ENCODE measurements at places on chromosomes 1 and 21.

DNA sequence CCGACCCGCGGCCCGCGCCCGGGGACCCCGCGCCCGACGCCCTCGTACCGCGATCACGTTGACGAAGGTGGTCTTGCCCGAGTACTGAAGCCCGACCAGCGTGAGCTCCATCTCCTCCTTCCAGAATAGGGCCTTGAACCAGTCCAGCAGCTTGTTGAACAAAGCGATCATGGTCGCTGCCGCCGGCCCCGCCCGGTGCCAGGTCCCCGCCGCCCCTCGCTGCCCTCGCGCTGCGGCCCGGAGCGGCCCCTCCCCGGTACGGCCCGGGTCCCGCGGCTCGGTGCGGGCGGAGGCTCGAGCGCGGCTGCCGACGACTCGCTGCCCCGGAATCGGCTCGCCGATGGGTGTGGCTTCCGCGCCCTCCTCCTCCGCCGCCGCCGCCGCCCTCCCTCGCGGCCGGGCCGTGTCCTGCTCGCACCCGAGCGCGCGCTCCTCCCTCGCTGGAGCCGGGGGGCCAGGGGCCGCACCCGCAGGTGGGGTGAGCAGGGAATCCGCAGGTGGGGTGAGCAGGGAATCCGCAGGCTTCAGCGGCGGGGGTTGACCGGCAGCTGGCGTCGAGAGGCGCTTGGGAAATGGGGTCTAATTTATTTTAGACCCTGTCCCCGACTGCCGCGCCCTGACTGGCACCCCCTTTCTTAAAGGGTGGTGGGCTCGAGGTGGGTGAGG lies at the start of gene ARL8A:
ARL8A (minus strand) TSS at position 336 of the 666 bp plus-strand sequence; CDS start at position 171, 165 bp downstream.
- no peak for DNase-seq

GRCh38 chr1:237613984-237614383 lies 276.7 kb downstream of the ZP4 start:
- no peak for DNase-seq

- DNase-seq = peak; percentile 67
Observed at GRCh38 chr1:94258873-94259331, 21.5 kb upstream of the ARHGAP29 start.

DNA sequence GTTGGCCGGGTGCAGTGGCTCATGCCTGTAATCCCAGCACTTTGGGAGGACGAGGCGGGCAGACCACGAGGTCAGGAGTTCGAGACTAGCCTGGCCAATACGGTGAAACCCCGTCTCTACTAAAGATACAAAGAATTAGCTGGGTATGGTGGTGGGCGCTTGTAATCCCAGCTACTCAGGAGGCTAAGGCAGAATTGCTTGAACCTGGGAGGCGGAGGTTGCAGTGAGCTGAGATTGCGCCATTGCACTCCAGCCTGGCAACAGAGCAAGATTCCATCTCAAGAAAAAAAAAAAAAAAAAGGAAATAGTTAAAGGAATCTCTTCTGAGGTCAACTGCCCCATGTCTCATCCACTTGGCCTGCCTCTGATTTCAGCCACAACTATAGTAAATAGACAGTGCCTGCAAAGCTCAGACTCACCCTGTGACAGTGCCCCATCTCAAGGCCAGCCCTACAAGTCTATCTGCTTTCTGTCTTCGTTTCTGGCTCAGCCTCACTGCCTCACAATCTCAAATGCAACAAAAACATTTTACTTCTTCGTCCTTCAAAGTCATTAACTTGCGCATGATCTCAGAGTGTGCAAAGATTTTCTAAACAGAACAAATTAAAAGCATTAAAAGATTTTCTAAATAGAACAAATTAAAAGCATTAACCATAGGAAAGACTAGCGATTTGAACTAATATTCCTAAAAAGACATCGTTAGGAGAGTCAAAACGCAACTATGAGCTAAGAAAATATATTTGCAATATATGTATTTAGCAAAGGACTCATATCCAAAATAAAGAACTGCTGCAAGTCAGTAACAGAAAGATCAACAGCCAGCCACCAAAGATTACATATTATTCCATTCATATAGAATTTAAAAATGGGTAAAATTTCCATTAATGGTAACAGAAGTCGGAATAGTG lies 65.0 kb upstream of the PRDX6 start:
- DNase-seq = peak; percentile 51

DNA sequence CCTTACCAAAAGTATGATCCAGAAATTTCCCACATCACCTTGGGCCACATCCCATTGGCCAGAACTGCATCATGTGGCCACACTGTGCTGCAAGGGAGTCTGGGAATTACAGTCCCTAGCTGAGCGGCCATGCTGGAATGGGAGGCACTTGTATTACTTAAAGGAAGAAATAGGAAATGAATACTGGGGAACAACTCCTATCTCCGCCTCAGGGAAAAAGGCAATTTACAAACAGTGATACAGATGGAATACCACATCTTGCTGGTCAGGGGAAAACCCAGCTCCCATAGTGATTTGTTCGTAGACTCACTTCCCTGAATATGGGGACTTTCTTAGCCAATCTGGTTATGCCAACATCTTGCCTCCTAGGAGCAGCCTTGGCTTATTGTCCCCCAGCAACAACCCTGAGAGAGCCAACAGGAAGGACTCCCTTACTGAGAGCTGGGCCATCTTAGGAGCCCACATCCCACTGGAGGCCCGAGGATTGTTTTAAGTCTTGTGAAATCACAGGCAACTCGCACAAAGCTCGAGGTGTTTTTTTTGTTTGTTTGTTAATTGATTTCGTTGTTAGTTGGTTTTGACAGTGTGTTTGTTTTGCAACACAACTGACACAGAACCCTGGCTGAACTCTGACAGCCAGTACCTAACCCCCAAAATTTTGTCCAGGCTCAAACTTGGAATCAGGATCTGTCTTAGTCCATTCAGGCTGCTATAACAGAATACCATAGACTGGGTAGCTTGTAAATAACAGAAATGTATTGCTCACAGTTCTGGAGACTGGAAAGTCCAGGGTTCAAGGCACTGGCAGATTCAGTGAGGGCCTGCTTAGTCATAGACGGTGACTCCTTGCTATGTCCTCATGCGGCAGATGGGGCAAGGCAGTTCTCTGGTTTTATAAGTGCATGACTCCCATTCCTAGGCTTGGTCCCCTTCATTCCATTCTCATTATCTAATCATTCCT lies 14.9 kb downstream of the CDA start:
- DNase-seq = peak; percentile 85

DNA sequence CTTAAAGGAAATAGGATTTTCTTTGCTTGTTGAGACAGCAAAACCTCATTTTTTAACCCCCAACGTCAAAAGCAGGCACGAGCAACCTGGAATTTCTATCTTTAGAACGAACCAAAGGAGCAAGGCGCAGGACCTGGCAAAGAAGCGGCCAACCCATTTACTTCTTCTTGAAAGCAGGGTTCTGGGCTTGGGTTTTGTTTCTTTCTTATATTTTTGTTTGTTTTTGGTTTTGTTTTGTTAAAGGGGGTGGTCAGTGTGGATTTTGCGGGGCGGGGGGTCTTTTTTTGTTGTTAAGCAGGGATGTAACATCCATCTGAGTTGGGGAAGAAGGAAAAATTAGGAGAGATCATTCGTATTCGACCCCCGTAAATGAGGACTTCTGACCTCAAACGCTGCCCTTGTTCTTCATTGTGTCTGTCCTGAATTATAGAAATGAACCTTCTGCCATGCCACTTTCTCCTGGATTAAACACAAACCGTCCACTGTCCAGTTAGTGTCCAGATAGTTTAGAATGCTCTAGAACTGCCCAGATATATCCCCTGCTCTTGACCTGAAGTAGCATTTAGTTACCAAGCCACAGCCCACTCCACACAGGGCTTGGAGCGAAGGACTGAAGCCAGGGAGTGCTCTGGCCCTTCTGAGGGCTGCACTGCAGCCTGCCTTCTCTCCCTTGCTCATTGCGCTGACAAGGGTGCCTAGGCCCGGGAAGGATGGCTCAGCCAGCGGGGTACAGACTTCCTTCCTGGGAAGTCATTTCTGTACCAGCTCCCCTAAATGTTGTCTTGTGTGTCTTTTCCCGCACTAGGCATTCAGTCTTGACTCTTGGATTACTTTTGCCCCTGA lies 909 bp upstream of the APP start:
- no peak for DNase-seq

- DNase-seq = no peak
Observed at GRCh38 chr1:211559222-211560010, 19.5 kb downstream of the SLC30A1 start.

GRCh38 chr1:204445860-204446412 lies 34.3 kb upstream of the PPP1R15B start:
- DNase-seq = peak; percentile 31

DNA sequence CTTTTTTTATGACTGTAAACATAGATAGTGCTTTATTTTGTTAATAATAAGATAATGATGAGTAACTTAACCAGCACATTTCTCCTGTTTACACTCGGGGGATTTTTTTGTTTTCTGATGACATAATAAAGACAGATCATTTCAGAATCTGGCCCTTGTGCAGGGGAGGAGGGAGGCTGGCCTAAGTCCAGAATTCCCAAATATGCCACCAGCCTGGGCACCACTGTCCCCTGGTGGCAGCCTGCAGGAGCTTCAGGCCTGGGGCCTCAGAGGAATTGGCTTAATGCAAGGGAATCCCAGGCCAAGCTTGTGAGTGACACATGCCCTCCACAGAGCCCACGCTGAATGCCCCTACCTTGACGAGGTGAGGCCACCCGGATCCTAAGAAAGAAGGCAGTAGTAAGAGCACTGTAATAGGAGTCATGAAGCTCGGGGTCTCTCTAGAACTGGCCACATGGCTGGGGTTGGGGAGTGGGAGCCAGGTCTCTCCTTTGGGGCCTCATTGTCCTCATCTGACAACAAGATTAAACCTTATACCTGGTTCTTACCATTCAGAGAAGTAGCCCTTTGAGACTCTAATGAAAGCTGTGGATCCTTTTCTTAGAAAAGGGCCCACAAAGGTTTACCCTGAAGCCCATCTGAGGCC lies 24.1 kb downstream of the ETNK2 start:
- DNase-seq = peak; percentile 85

GRCh38 chr1:77882411-77882810 lies 6.0 kb upstream of the NEXN start:
- no peak for DNase-seq

DNA sequence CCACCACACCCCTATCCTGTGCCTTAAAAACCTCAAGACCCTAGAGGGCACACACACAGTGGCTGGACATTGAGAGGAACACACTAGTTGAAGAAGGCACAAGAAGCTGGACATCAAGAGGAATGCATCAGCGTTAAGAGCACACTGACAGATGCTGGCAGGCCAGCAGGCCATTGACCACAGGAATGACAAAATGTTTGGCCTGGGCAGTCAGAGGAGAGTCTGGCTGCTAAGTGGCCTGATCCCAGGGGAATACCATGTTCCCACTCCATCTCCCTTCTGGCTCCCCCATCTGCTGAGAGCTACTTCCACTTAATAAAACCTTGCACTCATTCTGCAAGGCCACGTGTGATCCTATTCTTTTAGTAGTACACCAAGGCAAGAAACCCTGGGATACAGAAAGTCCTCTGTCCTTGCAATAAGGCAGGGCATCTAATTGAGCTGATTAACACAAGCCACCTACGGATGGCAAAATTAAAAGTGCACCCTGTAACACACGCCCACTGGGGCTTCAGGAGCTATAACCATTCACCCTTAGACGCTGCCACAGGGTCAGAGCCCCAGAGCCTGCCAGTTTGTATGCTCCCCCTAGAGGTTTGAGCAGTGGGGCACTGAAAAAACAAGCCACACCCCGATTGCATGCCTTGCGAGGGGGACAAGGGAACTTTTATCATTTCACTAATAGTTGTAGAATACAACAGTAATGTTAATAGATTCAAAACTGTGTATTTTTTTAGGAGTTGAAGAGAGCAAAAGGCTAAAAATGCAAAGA lies 1216.1 kb upstream of the NCAM2 start:
- no peak for DNase-seq

DNA sequence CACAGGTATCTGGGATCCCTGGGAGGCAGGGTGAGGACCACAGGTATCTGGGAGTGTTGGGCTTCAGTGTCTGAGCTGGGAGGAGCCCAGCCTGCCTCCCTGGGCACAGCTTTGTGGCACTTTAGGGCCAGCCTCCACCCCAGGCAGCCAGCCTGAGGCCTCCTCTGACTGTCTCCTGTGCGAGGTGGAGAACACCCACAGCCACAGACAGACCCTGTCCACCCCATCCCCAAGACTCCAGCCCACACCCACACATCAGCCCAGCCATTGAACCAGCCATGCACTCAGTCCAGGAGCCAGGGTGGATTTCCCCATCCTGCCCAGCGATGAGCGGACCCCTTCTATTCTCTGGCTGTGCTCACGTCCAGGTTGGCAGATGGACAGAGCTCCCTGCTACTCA lies 21.8 kb upstream of the TNFRSF1B start:
- DNase-seq = no peak
